ENCODE measurements at places on chromosomes 6 and 20.

- DNase-seq, result no peak
These were observed 15.7 kb downstream of the ADTRP start for GRCh38 chr6:11762794-11763459.

GRCh38 chr20:51732096-51732791 lies 35.9 kb downstream of the ATP9A start:
- peak; percentile 77 for DNase-seq

DNA sequence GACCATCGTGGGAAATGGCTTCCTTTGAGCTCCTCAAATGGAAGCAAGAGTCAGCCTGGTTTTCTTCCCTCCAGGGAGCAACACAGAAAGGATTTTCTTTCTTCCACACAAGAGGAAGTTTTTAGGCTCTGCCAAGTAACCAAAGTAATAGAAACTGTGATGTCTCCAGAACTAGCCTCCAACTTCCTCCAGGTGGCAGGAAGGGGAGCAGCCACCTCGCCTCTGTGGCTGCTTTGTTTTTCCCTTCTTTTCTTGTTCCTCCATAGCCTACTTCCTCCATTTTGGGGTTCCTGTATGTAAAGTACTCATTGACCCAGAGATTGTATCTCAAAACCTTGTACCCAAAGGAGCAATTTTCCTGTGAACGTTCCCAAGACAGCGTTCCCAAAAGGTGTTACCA lies 32.7 kb upstream of the CCR6 start:
- no peak for DNase-seq

DNA sequence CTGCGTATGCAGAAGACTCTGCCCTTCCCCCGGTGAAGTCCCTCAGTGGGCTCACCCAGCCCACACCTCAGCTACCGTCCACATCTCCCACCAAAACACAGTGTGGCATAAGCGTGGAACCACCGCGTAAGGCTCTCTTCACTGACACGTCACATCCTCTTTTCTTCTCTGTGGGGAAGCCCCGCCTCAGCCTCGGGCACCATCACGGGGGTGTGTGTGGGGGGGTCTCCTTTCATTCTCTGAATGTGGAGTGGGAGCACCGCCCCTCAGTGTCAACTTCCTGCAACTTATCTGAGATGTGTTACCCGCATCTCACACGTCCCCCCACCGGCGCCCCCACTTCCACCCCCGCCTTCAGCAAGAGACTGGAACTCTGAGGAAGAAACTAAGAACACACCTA lies 388.4 kb upstream of the JARID2 start:
- DNase-seq, result no peak

GRCh38 chr6:106540907-106541306 lies 88.4 kb downstream of the RTN4IP1 start:
- DNase-seq, result no peak

GRCh38 chr6:54987633-54988290 lies 141.2 kb downstream of the FAM83B start:
- no peak for DNase-seq

- no peak for DNase-seq
These were observed 70.4 kb downstream of the PLCB4 start for GRCh38 chr20:9139106-9139833.

DNA sequence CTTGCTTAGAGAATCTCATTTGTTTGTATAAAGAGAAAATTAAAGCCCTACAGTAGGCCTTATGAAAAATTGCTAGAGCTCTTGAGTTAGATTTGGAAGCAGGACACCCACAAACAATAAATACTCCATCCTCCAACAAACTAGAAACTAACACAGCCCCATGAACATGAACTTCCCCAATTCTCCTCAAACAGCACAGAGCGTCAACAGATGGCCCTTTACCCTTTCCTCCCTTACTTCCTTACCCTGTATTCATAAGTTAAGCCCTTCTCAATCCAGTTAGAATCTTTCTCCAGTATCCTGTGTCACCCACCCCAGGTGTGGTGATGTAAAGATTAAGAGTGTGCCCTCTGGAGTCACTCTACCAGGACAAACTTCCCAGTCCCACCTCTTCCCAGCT lies 113.7 kb downstream of the UNC5CL start:
- no peak for DNase-seq

DNA sequence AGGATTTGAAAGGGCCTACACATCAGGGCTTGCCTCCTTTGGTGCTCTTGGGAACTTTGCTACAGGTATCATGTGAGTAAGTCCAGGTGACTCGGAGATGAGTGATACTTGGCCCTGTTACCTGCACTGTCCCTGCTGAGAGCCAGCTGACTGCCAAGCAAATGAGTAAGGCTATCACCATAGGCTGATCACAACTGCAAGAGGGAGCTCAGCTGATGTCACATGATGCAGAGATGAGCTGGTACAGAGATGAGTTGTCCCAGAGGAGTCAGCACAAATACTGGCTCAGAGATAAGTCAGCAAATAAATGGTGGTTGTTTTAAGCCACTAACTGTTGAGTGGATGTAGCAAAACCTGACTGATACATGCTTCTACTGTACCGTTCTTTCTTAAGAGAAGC lies 41.4 kb downstream of the LAMP5 start:
- no peak for DNase-seq

DNA sequence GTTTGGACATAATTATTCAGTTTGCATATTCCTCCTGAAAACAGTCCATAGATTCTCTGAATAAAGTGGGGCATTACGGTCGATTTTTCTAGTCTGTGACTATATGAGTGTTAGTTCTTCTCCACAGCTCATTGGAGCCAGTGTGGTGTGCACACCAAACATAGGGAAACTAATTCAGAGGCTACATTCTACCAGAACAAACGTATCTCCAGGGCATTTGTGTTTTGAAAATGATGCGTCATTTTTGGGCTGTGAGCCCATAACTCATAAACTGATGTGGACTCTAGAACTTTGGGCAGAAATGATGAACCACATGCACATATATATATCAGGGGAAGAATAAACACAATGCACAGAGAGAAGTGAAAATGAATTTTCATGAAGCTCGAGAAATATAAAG lies 41.8 kb downstream of the C6orf58 start:
- DNase-seq, result no peak

DNA sequence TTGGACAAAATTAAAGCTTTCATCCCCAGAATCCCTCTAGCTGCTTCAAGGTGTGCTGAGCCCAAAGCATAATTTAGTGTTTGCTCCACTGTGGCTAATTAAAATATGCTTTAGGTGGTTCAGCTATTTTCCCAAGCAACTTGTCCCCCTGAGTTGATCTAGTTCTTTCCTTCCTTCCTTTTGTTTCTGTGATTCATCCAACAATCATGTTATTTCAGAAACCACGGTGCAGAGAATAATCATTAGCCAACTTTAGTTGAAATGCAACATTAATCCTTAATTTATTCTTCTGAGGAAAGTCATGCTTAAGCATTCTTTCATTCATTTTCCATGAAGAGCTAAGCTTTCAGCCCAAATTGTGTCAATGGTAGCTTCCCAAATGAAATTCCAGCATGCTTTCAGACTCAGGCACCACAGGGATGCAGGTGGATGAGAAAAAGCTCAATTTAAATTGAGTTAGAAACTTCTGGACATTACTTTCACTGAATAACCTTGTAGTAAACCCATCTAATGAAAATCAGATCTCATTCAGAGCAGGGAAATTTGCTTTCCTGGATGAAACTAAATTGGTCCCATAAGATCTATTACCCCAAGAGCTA lies 209.0 kb upstream of the NT5E start:
- DNase-seq, result no peak

GRCh38 chr20:17225851-17226409 lies 910 bp upstream of the PCSK2 start:
- DNase-seq, result peak; percentile 10

DNA sequence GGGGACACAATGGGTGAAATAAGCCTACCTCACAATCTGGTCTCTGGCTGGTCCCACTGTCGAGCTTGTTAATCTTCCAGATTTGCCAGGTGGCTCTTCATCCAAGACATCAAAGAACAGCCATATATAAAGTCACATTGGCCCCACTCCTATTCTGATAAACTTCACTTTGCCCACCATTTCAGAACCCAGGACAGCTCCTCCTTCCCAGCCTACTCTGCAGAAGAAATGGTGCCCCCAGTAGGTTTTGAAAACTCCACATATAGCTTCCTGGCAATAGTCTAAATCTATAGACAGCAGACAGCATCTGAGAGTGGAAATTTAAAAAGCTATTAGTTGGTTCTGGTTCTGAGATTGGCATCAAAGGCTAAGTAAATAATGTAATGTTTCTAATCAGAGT lies 143.1 kb upstream of the PCSK2 start:
- no peak for DNase-seq

DNA sequence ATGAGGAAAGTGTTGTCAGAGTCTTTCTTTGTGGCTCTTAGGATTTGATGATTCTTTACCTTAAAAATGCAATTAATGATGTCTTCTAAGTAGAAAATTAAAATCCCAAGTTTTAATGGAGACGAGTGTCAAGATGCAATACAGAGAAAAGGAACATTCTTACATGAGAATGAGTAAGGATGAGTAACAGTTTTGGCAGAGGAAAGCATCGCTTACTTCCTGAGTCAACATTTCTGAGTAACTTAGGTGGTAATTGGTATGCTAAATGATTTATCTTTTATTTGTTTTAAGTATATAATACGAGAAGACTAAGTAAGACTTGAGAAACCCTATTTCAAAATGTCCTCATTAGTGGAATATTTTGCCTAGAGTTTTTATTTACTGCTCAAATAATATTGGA lies 101.3 kb downstream of the RTN4IP1 start:
- no peak for DNase-seq

DNA sequence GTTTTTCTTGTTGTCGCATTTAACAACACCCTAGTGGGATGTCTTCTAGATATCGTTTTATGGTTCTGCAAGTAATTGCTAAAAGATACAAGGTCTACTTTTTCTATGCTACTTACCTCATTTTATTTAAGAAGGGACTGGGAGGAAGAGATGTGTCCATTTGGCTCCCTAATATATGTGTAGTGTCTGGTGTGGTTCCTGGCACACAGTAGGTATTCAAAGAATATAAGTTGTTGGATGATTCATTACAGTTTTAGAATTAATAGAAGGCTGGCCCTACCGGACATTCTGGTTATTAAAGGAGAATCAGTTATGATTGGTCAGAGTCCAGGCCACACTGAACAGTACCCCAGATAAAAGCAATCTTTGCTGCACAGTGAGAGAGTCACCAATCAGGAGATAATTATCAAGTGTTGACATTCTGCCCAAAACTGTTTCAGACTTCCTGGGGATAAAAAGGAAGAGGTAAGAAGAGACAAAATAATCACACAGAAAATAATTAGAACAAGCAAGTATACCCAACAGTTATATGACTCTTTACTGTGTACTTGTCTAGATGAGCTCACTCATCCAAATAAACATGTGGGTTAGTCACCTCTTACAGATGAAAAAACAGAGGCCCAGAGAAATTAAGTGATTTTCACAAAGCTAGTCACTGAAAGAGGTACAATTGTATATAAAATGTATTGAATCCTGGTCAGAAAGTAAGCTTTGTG lies 7.0 kb downstream of the TMEM244 start:
- DNase-seq, result no peak

DNA sequence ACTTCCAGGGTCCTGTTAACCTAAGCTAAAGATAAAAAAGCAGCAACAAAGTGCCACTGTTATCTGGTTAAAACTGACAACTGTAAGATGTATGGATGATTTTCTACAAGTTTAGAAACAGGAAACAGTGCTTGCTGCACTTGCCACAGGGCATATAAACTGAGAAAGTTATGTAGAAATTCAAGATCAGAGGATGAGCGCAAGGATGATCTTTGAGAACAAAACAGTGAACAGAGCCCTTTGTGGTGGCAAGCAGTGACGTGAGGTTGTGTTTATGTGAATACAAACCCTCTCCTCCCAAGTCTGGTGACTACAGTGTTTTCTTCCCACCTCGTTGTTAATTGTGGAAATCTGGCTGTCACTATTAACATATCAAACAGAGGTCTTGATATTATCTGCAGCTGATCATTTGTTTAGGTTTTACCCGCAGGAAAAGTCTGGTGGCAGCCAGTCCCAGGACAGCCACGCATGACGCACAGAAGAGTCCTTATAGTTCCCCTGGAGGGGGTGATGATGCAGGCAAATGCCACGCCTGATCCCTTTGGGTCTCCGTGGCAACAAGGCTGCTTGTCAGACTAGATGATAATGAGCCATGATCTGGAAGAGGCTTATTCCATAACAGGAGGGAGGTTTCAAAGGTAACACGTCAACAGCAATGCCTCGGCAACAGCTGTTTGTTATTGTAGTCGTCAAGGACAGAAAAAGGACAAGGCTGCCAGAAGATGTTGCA lies 43.1 kb upstream of the TNFAIP3 start:
- peak; percentile 86 for DNase-seq

DNA sequence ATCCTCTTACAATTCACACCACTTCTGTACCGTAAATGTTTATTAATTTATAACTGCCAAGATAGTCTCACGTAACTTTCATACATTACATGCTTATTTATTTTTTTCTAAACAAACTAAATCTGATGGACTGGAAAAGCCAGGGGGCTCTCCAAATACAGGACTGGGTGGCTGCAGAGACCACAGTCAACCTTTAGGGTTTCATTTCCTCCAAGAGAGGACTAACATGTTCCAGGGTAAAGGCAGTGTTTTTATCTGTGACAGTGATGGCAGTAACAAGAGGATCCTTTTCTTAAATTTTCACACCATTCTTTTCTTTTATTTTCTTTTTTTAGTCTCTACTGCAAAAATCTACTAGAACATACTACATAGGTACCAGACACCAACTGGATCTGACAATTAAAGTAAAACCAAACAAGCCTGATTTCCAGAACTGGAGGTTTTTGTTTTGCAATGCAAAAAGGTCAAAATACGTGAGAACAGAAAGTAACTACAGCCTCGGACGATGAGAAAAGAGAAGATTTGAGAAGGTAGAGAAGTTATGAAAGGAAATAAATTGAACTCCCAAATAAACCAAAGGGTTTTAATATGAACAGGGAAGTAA lies 1.2 kb downstream of the LMBRD1 start:
- no peak for DNase-seq

GRCh38 chr6:27293436-27294098 lies 18.5 kb downstream of the POM121L2 start:
- no peak for DNase-seq

DNA sequence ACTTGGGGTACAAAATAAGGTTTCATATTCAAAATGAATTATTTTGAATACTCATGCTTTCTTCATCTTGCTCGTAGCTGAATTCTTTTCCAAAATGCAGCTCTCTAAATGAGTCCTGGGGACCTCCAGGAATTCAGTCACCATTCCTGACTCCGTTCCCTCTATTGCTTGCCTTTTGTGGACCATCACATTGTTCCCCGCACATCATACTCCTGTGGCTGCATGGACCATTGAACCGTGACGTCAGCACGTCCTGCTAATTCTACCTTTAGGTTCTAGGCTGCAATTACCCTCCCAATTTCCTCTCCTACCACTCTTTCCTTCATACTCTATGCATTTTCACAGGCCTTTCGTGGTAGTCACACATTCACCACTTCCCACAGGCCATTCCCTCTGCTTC lies 173.1 kb upstream of the ID4 start:
- DNase-seq, result no peak

- DNase-seq, result no peak
These were observed 51.4 kb downstream of the JPH2 start for GRCh38 chr20:44135417-44136204.

GRCh38 chr6:23953976-23954375 lies 172.0 kb upstream of the NRSN1 start:
- no peak for DNase-seq

- no peak for DNase-seq
These were observed 134.9 kb upstream of the CEP162 start for GRCh38 chr6:84362193-84362821.

- peak; percentile 65 for DNase-seq
These were observed 39.4 kb upstream of the PMEPA1 start for GRCh38 chr20:57749131-57749690.

GRCh38 chr6:107466062-107466461 lies 6.7 kb upstream of the PDSS2 start:
- no peak for DNase-seq

- DNase-seq, result no peak
These were observed 20.4 kb downstream of the ARMC2 start for GRCh38 chr6:108868647-108869046.

- peak; percentile 87 for DNase-seq
These were observed 8.9 kb upstream of the MLN start for GRCh38 chr6:33812669-33813068.

Measured in lung (tissue), 17 donors.